ENCODE measurements at places on chromosomes 7 and 10.

DNA sequence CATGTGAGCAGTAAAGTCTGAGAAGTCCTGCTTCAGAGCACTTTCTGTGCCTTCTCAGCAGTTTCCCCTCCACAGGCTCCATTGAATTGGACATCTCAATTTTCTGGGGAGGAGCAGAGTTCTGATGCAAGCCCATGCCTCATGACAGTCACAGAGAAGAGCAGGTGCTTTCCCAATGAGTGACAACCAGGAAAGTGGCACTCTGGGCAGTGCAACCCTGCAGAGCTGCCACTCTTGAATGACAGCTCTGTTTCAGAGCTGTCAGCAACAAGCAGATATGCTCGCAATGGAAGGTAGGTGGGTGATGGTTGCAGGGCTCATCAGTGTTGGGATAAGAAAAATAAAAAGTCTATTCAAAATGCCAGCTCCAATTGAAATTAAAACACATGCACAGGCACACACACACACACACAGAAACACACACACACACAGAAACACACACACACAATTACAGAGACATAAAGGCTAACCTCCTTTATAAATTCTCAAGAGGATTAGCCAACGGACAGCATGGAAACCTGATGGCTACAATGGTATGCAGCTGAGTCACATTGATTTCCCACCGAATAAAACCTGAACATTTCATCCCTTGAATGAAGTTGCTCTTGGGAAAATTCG is 50.5 kb downstream of the C10orf67 start:
- no peak for DNase-seq

GRCh38 chr7:36951257-36951697 is 227.0 kb upstream of the AOAH start:
- DNase-seq: no peak

- no peak for DNase-seq
These were observed 84.5 kb upstream of the DYNC1I1 start for GRCh38 chr7:95687759-95688343.

DNA sequence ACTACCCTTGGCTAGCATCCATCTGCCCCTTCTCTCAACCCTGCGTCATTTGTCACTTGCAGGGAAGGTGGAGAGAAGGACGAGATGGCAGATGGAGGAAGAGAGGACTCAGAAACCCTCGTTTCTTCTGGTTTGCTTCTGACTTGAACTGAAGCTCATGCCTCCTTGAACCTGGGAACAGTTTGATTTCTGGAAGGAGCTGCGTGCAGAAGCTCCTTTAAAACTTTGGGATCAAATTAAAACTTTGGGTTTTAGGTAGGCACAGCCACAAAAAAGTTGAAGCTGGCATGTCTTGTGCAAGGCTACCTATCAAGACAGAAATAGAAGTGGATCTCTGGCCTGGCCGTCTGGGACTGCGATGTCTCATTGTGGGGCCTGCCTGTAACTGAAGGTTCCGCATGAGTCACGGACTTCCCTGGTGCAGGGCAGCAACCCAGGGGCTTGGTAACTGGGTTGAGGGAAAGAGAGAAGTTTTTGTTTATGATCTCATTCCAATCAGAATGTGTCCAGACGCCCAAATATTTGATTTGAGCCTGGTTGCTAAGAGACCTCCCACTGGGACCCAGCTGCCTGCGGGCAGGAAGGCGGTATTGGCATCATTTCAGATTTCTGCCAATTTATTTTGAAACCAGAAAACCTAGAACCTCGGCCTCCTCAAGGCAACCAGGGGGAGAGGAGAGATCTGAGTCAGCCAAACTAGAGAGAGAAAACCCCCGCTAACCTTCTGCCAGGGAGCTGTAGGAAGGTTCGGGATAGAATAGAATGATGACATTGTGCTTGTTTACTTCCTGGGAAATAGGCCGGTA is 15.8 kb upstream of the CAMK1D start:
- no peak for DNase-seq

DNA sequence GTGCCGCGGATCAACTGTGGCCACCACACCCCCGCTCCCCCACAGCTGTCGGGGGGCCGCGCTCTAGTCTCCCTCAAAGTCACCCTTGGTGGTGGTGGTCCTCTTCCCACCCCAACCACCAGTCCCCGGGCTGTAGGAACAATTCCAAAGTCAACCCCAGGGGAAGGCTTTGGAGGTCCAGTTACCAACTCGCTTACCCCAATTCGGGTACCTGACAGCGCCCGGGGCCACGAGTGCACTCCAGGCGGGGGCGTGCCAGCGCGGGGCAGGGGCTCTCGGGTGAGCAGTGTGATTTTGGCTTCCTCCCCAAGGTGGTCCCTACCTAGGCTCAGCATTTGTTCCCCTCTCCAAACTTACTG is 584 bp upstream of the ZMIZ1 start:
- no peak for DNase-seq

DNA sequence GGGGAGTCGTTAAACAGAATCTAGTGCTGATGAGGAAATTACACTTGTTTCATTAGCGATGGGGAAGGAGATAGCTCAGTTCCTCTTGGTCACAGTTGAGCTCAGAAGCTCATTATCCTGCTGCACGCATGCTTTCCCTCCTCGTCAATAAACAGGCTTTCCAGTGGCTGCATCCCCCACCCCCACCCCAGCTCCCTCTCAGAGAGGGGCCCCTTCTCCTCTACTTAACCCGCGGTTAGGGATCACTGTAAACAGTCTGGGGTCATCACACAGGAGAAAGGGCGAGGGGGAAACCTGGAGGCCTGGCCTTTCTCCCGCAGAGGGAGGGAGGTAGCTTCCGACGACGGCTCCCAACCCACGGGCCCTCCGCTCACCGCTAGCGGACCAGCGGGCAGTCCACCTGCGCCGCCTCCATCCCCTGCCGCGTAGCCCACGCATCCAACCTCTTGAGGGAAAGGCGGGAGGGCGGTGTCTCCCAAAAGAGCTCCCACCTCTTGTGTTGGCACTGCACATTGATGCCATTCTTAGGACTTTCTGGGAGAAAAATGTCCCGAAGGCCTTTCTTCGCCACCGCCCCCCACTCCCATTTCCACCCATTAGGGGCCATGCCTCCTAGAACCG is 80.8 kb downstream of the PAX2 start:
- no peak for DNase-seq

DNA sequence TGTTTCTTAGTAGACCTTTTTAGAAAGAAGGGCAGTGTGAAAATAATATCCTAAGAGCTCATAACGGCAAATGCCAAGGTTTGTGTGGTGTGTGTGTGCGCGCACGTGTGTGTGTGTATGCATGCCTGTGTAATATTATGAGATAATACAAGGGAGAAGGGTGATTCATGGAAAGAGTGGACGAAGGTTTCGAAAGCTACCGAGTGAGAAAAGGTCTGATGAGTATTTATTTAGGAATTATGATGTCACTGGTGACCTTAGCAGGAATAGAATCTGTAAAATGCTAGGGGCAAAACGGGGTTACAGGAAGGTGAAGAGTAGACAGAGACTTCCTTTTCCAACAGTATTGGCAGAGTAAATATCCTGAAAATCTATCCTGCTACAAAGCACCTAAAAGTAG is 107.3 kb downstream of the AHR start:
- DNase-seq: no peak

- no peak for DNase-seq
These were observed 77.3 kb upstream of the IL6 start for GRCh38 chr7:22649686-22650085.

- DNase-seq: no peak
These were observed 111.0 kb downstream of the NRP1 start for GRCh38 chr10:33223326-33224000.

- no peak for DNase-seq
These were observed 61.4 kb upstream of the PPP1R3C start for GRCh38 chr10:91694170-91694794.

GRCh38 chr10:87622314-87623004 is 37.2 kb upstream of the PAPSS2 start:
- DNase-seq: no peak

DNA sequence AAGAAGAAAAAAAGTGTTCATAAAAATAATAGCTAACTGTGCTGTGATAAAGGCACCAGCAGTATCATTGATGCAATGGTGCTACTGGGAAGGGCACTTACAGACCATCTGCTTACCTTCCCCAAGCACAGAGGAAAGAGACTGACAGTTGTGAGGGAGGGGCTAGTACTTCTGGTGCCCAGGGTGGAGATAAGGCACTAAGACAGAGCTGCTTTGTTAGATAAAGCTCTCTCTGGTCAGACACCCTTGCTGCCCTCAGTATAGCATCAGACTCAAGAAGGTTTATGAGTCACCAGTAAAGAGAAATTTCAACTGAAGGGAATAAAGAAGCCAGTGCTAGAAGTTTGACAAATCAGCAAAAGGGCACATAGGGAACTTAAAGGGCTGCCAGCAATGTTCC is 325.6 kb downstream of the HPSE2 start:
- DNase-seq: no peak

DNA sequence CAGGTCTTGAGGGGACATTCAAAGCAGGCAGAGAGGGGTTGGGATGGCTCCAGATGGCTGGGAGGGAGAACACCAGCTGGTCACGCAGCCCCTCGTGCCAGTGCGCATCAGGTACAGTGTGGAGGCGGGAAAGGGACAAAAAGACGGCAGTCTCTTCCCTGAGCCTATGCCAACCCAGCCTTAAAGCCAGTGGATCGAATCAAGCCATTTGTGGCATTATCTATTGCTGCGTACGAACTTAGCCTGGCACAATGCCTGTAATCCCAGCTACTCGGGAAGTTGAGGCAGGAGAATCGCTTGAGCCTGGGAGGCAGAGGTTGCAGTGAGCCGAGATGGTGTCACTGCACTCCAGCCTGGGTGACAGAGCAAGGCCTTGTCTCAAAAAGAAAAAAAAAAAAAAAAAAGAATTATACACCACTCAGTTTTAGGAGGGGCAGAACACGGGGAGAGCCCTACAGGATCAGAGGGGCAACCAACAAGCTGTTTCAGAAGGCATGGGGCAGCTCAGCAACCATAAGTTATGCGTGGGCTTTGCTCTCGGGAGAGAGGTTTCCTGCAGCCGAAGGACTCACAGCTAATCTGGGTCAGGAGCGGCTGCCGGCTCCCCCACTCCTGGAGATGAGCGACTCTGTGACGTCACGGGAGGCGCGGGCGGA is 356 bp upstream of the NDUFB2 start:
- no peak for DNase-seq

DNA sequence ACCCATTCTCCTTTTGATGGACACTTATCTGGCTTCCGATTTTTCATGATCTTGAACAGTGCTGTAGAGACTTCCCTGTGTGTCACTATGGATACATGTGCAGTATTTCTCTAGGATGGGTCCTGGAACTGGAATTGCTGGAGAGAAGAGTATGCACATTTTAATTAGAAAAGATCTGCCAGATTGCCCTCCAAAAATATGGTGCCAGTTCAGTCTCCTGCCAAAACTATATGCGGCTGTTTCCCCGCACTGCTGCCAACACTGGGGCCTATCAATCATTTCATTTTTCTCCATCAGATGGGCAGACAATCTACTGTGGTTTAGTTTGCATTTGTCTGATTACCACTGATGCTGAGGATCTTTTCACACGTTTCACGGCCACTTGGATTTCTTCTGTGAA is 105.0 kb downstream of the SH2D4B start:
- DNase-seq: no peak

DNA sequence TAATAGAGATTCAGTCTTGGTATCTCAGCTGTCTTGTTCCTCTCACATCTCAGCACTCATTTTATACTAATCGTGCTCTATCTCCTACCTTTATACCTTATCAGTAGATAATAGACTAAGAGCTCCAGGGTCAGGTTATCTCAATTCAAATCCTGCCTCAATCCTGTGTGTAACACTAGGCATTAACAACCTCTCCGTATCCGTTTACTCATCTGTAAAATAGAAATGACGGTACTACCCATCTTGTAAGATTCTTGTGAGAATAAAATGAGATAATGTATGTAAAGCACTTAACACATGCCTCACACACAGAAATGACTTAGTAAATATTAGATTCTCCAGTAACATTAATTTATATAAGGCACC is 622 bp upstream of the P4HA1 start:
- no peak for DNase-seq

DNA sequence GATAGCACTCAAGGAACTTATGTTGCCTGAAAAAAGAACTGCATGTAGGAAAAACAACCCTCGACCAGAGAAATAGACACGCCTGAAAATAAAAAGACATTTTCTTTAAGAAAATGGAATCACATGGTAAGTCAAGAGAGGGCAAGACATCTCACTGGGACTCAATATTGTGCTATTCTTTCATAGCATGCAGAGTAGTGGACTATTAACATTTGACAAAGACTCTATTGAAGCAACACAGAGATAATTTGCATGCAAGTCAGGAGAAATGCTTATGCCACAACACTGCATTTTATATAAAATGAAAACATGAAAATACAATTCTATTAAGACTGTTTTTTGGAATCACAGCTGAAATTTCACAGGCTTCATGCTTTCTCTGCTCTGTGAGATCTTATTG is 77.9 kb upstream of the RHOBTB1 start:
- no peak for DNase-seq

- DNase-seq: no peak
These were observed 189.2 kb downstream of the EBF3 start for GRCh38 chr10:129774736-129775401.

DNA sequence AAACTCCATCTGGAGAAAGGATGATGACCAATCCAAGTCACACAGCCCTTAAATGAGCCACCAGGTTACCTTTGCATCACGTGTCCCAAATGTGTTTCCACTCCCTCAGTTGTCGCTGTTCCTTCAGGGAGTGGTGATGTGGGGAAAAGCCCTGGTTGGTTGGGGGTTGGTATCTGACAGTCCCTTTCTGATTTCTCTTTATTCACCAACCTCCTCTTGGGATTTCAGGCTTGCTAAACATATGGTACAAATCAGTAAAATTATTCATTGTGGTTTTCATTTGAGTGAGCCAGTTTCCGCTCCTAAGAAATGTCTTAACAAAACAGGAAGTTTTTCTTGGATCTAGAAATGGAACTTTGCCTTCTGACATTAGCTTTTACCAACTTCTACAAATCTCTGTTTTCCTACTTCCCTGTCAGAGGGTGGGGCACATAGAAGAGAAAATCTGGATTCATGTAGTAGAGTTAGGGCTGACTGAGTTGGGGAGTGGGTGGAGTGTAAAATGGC is 40.0 kb upstream of the KMT2E start:
- DNase-seq: no peak

- DNase-seq: no peak
These were observed 42.1 kb upstream of the NKX6-2 start for GRCh38 chr10:132827861-132828539.

DNA sequence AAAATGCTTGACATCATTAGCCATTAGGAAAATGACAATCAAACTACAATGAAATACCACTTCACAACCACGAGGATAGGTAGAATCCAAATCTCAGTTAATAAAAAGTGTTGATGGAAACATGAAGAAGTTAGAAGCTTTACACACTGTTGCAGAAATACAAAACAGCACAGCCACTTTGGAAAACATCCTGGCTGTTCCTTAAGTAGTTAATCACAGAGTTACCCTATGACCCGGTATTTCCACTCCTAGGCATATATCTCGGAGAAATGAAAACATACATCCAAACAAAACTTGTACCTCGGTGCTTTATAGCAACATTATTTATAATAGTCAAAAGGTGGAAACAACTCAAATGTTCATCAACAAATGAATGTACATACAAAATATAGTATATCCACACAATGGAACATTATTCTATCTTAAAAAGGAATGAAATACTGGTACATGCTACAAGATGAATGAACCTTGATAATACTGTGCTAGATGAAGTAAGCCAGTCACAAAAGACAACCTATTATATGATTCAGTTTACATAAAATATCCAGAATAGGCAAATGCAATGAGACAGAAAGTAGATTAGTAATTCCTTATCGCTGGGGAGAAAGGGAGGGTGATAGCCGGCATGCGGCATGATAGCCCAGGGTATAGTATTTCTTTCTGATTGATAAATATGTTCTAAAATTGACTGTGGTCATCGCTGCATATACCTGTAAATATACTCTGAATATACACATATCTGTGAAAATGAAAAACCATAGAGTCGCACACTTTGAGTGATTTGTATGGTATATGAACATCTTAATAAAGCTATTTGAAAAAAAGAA is 1.9 kb downstream of the VWDE start:
- no peak for DNase-seq

Measured in NCI-H187 treated with DMSO at 0.1 percent for 48 hours (cell line).